ENCODE measurements at places on chromosomes 16 and 17.

DNA sequence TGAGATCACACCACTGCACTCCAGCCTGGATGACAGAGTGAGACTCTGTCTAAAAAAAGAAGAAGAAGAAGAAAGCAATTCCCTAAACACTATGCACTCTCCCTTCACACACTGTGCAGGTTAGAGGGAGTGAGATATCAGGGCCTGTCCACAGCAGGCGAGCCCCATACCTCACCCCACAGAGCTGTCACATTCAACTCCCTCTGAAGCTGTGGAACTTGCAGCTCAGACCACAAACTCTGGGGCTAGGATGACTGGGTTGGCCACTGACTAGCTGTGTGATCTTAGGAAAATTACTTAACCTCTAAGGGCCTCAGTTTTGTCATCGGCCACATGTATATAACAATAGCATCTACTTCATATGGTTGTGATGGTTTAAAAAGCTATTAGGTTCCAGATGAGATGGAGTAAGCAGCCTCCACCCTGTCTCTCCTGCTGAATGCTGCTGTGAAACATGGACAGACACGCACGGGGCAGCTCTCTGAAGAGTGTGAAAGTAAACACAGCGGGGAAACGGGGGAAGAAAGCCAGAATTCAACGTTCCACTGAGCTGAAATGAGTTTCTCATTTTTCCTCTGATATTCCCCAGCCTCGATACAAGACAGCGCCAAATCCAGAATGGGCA lies 13.6 kb upstream of the PYY start:
- no peak for DNase-seq

DNA sequence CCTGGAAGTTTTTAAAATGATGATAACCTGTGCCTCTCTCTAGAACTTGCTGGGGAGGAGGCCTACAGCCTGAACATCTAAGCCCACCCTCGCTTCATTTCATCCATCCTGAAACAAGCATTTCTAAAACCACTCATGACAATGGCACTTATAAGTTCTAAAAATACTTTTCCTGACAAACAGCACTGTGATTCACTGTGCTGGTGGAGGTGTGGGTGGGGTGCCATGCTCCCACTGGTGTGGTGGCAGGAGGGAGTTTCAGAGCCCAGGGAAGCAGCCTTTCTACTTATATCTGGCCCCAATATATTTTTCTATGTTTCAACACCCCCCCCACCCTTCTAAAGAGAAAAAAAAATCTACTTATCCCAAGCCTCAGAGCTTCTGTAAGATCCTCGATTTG lies 52.6 kb downstream of the RAB11FIP4 start:
- no peak for DNase-seq

DNA sequence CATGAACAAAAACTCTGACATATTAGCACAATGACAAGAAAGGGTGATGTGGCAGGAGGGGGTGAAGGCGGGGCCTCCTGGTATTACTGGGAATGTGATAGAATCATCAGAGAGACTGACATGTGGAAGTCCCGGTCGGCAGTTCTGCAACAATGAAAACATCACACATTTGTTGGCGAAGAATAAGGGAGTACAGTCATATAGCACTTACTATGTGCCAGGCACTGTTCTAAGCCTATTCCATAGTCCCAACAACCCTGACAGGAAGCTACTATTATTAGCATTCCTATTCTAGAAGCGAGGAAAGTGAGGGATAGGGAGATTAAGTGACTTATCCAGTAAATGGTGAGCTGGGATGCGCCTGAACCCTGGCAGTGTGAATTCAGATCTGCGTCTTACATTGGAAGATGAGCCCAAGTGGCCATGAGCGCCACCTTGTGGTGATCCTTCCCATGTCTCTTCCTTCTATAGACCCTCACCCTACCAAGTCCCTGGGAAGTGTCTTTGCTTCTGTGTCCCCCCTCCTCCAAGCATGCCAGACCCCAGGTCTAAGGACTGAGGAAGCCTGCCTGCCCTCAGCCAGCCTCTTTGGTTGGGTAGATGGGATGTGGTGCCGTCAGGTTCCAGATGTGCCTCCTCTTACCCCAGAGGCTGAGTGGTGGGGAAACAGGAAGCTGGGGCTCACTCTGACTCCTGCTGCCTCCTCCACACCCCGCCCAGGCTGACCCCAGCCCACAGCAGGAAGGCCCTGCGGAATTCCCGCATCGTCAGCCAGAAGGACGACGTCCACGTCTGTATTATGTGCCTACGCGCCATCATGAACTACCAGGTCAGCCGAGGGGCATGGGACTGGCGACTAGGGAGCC lies 14.0 kb downstream of the FMNL1 start:
- DNase-seq, result peak; percentile 82

GRCh38 chr16:26456074-26456473 lies 610.7 kb upstream of the C16orf82 start:
- no peak for DNase-seq

- no peak for DNase-seq
Observed at GRCh38 chr17:54530398-54530797, 370.3 kb upstream of the TOM1L1 start.

- no peak for DNase-seq
Observed at GRCh38 chr16:10608687-10609401, 28.4 kb upstream of the EMP2 start.

- DNase-seq, result no peak
Observed at GRCh38 chr17:47918006-47918405, 22.0 kb downstream of the SP2 start.

- no peak for DNase-seq
Observed at GRCh38 chr16:33877-34647, 19.3 kb downstream of the POLR3K start.

DNA sequence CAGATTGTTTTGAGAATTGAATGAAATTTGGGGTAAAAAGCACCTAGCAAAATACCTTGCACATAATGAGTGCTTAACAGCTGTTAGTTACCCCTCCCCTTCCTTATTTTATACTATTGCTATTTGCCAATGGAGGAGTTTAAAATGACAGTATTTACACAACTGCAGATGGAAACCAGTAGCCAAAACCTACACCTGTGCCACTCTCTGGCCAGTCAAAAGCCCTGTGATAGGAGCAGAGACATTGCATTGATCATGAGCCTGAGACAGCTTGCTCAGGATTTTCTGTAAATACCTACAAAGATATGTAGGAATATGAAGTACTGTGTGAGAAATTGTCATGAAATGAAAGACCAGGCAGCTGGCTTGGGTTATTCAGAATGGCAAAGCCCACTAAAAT lies 115.3 kb upstream of the HLF start:
- no peak for DNase-seq

DNA sequence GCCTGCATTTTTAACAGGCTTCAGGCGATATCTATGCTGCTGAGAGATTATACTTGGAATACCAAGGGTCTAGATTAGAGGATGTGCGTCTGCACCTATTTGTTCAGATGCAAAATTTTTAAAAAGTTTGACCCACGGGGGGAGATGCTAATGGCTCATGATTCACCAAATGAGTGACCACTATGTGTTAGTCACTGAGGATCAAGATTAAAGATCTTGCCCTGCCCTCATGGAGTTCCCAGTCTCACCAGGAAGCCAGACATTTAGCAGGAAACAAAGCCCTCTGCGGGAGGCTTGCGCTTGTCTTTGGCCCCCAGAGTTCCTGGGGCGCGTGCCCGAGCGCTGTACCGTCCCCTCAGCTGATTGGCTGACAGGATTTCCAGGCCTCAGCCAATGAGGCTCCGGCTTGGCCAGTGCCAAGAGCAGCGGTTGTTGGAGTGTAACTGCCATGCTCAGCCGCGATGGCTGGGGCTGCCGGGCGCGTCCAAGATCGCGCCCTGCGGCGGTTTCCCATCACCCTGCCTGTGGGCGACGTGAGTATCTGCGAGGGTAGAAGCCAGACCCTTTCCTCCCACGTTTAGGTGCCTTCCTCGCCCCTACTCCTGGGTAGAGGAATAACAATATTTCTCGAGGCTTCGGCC lies 4.5 kb upstream of the DDX19B start:
- DNase-seq, result no peak

DNA sequence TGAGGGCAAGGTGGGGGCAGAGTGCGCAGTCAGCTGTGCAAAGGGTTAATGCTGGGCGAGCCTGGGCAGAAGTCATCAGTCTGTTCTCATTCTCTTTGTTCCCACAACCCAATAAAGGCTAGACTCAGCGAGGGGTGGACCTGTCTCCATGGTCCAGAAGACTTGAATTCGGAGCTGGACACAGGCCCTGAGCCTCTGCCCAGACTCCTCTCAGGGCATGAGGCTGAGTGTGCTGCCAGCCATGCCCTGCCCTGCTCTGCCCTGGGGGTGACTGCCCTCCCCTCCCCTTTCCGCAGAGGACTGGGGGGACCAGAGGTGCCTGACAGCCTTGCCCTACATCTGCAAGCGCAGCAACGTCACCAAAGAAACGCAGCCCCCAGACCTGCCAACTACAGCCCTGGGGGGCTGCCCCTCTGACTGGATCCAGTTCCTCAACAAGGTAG lies 54.5 kb downstream of the MRC2 start:
- DNase-seq, result no peak

DNA sequence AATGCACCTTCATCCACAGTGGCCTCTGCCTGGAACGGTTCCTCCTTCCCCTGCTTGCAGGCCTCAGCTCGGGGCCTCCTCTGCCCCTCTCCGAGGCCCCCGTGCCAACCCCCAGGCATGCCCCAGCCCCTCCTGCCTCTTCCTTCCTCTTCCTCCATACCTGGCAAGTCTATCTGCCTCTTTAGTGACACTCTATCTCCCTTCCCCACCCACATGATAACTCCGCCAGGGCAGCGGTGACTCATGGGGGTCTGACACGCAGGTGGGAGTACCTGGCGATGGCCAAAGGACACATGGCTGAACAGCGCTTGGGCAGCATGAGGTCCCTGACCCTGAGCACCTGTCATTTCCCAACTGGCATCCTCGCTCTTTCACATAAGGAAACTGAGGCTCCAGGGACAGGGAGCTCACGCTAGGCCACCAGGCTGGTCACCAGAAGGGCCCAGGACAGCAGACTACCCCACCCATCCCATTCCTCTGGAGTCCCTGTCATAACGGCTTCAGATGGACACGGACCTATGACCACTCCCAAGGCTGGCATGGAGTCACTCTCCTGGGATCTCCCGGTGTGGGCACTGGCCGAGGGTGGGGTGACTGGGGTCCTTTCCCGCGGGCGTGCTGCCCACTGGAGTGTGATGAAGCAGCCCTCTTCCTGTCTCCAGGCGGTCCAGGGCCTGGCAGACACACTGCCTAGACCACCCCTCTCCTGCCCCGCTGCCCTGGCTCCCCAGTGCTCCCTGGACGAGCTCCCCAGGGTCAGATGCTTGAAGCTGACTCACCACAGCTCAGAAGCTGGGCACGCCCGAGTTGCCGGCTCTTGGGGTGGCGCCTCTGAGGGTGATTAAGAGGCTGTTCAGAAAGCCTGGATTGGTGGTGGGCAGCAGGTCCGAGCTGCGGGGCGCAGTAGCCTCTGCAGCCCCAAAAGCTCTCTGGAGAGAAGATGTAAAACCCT lies 100.6 kb downstream of the ENGASE start:
- no peak for DNase-seq

GRCh38 chr17:40984226-40984625 lies at the start of gene KRT40:
Gene KRT40, minus strand, starts transcription at chr17:40984326. Its CDS starts 53 bp downstream, at chr17:40984273.
- no peak for DNase-seq

- DNase-seq, result no peak
Observed at GRCh38 chr16:75195811-75196790, 10.9 kb downstream of the CTRB2 start.

DNA sequence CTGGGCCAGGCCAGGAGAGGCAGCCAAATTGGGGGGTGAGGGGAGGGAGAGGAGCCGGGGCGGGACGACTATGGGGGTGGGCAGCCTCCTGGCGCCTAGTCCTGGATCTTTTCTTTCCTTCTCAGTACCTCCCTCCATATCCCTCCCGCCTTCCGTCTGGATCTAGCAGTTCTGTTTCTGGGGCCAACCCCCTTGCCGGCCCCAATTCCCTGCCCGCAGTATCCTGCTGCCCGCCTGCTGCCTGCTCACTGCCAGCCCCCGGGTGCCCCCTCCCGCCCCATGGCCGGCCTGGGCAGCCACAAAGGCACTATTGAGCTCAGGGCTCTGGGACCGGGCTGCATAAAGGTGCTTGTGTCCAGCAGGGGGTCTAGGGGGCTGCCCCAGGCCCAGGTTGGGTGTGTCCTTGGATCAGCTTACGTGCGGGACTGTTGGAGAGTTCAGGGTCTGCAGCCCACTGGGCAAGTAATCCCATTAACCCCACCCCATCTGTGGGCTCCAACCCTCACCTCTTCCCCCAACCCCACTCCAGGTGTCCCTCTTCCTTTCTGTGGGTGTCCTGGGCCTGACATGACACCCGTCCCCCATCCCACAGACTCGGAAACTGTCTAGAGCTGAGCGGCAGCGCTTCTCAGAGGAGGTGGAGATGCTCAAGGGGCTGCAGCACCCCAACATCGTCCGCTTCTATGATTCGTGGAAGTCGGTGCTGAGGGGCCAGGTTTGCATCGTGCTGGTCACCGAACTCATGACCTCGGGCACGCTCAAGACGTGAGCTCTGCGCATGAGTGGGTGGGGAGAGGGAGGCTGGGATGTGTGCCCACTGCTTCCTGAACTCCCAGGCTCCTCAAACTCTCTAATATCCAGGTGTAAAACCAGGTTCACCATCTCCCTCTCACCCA lies 2.0 kb downstream of the WNK4 start:
- no peak for DNase-seq

DNA sequence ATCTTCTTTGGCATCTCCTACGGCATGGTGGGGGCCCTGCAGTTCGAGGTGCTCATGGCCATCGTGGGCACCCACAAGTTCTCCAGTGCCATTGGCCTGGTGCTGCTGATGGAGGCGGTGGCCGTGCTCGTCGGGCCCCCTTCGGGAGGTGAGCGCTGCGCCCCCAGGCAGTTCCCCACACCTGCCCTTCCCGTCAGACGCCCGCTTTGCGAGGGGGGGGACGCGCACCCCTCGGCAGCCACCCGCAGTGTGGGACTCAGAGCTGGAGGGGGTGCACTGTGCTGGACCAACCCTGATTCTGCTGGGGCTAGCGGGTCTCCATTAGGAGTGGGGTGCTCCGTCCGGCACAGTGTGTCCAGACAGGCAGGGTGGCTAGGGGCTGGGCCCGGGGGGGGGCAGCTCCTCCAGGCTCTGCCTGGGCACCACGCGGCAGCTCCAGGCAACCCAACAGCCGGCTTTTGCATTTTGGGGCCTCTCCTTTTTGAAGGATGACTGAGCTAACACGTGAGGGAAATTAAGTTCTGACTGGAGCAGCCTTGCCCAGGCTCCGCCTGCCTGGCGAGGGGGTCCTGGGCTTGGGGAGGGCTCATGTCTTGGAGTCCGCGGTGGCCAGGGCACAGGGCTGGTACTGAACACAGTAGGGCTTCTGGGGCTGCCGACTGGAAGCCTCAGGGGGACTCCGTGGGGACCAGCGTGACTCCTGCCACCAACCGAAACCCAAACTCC lies 9.1 kb downstream of the SLC16A3 start:
- no peak for DNase-seq
